PC-9 (cell line): ENCODE measurements at places on chromosomes 5 and 9.

GRCh38 chr5:86964889-86965288 lies 302.8 kb upstream of the RASA1 start:
- no peak for DNase-seq

DNA sequence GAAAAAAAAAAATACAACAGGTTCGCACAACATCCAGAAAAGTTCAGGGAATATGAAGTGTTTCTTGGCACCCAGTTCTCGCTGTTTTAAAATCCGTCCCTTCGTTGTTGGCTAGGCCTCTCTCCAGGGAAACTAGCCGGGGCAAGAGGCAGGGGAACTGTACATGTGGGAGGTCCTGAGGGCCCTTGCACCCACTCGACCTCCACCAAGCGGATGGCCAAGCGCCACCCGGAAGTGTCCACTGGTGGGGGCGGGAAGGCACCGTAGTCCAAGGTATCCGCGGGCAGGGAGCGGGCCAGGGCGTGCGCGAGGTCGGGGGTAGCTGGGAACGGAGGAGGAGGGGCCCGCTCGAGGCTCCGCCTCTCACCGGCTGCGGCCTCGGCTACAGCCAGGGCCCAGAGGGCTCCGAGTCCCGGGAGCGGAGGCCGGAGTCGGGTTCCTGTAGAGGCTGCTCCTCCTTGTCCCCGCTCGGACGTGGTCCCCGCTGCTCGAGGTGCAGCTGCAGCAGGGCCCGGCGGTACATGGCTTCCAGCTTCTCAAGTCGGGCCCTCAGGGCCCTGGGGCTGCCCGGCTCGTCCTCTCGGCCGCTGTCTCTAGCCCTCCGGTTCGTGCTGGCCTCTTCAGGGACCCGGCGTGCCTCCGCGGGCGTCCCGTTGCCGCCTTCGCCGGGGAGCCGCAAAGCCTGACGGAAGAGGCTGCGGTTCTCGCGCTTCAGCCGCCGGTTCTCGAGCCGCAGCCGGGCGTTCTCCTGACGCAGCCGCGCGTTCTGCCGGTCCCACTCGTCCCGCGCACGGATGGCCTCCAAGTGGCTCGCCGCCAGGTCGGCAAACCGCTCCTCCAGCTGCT lies 720 bp downstream of the TUSC1 start:
- DNase-seq = no peak

- DNase-seq = no peak
These were observed 57.8 kb upstream of the SPINK5 start for GRCh38 chr5:148005788-148006520.

DNA sequence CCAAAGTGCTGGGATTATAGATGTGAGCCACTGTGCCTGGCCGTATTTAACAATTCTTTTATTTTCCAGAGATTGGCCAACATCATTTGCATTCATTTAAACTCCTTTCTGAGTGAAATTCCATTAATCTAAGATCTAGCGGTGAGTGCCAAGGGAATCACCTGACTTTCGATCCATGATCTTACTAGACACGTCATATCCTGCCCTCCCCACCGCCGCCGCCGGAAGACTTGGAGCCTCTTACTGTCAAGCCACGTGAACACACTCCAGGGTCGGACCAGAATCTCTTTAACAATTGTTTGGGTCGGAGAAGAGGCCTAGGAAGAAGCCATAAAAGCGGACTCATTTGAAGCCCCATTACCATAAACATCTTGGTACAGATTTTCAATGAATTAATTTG lies 12.9 kb downstream of the INPP5E start:
- no peak for DNase-seq

DNA sequence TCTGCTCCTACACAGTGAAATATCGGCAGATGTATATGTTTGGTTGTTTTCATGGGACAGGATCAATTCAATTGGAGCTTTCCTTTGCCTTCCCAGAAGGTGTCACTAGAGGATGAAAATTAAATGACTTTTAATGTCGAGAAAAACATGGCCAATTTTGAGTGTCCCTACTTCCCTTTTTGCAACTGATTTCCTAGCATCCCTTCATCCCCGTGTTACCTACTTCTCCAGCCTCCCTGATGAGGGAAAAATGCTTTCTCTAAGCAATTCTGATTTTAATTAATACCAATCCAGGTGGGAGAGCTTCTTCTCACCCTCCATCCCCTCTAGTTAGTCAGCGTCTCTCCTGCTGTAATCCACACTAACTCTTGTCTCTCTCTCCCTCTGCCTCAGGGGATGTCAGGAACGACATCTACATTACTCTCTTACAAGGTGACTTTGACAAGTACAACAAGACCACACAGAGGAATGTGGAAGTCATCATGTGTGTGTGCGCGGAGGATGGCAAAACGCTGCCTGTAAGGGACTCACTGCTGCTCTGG lies 64.9 kb downstream of the DOCK2 start:
- peak; percentile 56 for DNase-seq

DNA sequence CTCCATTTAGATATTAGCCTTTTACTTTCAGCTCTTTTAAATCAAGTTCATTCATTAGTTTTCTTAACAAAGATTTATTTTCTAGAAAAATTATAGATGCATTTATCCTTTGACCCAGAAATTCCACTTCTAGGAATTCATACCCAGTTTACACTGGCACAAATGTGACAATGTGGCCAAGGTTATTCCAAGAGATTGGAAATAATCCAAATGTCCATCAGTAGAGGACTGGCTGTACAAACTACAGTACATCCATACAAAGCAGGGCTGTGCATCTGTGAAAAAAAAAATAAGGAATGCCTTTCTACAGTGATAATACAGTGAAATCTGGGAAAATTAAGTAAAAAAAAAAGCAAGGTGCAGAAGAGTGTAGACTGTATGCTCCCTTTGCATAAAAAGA lies 149.2 kb downstream of the GABBR2 start:
- no peak for DNase-seq

DNA sequence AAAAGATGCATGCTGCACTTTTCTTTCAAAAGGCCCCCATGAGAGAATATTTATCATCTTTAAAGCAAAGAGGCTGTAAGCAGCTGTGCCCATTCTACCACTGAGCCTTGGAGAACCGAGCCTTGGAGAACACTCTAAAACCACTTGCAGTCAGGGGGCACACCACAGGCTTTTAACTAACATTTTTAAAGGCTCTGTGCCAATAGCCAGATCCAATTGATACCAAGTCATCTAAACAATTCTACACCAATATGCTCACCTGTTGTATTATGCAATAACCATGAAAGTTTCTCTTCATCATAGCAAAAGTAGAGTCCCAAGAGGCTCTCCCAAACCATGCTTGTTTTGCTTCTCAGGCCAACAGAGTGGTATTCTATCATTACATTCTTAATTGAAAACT lies 1090.5 kb upstream of the SEMA6A start:
- no peak for DNase-seq

GRCh38 chr5:59484618-59485017 lies 408.9 kb downstream of the PDE4D start:
- DNase-seq = no peak

DNA sequence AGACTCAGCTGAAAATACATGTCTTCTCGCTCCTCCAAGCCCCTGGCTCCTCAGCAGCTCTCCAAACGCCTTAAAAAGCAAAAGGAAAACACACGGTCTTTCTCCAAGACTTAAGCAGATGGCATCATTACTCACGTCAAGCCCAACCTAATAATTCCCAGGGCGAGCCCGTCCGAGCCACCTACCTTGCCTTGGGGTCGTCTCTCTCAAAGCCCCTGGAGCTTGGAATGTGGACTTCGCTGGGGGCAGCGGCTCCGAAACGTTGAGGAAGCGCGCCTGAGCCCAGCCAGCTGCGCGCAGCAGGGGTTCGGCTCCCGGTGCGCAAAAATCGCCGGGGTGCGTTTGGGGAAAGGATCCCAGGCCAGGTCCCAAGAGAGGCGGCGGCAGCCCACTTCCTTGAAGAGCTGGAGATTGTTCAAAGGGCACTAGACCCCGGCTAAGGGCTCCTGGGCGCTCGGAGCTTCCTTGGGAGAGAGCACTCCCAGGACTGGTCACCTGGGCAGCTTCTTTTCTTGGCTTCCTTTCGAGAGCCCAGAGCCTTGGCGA lies 395 bp downstream of the DRD1 start:
- no peak for DNase-seq

DNA sequence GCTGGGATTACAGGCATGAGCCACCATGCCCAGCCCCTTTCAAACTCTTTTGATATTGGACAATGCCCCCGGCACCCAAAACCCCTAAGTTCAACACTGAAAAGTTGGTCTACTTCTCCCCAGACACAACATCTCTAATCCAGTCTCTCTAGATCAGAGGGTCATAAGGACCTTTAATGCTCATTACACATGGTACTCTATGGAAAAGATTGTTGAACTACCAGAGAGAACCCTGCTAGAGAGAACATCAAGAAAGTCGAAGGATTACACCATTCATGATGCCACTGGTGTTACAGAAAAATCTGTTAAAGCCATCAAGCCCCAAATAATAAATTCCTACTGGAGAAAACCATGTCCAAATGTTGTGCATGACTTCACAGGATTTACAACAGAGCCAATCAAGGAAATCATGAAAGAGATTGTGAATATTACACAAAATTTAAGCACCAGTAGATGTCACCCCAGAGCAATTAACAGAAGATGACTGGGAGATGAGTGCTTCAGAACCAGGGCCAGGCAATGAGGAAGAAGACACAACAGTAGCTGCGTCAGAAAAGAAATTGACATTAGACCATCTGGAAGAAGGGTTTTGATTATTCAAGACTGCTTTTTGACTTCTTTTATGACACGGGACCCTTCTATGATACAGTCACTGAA lies 28.3 kb upstream of the NIPAL4 start:
- DNase-seq = no peak

- DNase-seq = no peak
These were observed 246.6 kb downstream of the ENC1 start for GRCh38 chr5:74393943-74394342.

- no peak for DNase-seq
These were observed 1.2 kb downstream of the ABO start for GRCh38 chr9:133273819-133274218.

- DNase-seq = no peak
These were observed 567.2 kb downstream of the SLCO4C1 start for GRCh38 chr5:101728933-101729332.

DNA sequence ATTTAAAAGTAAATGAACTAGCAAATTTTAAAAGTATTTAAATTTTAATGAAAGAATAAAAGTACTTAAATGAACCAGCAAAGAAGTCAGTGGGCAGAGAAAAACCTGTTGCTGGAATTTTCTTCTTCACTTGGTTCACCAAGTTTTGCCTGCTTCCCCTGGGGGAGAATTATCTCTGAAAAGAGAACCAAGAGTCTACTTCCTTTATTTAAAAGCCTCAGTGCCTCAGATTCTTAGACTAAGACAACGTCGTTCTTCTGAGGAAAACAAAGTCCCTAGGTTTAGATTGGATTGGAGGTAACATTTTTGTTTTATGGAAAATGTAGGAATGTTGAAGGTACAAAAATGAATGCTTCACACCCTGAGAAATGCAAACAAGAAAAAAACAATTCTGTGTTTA lies 7.4 kb upstream of the KLF4 start:
- DNase-seq = no peak

DNA sequence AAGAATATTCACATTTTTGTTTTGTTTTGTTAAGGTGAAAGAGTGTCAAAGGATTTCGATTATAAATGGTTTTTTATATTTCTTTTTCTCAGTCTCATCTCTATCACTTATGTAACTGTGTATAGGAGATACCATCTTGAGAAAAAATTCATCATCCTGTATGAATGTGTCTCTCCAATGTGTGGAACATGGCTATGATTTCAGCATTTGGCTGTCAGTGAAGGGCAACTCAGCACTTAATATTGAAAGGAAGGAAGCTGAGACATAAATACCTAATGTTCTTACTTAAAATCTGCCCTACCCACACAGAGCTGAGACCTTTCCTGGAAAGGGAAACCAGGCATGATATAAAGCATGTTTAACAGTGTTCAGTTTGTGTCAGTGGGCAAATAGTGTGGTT lies 474.2 kb upstream of the RIOK2 start:
- DNase-seq = no peak

DNA sequence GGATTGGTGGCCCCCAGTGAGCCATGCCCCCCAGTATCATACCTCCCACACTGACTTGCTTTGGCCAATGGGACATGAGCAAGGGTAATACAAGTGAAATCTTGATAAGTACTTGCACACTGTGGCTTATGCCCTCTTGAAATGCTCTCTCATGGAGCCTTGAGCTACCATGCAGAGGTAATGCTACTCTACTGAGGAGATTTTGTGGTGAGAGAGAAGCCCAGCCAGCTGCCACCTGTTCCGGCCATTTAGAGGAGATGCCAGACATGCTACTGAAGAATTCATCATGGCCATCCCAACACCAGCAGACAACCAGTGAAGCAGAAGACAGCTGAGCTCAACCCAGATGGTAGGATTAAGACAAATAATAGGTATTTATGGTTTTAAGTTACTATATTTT lies 299.5 kb downstream of the MEF2C start:
- DNase-seq = no peak

- peak; percentile 50 for DNase-seq
These were observed 324.5 kb downstream of the ARRDC3 start for GRCh38 chr5:91058575-91058974.
